Neural progenitor cell (in vitro differentiated cells): ENCODE measurements at places on chromosomes 1 and 21.

DNA sequence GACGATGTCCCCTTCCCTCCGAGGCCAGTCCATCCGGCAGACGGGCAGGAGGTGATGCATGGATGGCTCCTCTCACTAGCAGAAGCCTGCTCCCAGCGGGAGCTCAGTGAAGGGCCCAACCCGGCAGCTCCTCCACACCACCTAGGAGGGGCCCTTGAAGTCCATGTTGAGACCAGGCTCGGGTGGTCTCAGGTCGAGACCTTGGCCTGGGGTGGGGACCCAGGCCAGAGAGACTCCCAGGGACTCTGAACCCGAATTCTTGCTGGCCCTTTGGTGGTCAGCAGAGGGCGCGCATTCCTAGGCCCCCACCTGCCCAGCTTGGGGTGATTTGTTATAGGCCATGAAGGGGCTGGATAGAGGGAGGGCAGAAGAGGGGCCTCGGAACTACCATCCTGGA is 642 bp upstream of the NT5C1A start:
- peak; percentile 63 for DNase-seq

DNA sequence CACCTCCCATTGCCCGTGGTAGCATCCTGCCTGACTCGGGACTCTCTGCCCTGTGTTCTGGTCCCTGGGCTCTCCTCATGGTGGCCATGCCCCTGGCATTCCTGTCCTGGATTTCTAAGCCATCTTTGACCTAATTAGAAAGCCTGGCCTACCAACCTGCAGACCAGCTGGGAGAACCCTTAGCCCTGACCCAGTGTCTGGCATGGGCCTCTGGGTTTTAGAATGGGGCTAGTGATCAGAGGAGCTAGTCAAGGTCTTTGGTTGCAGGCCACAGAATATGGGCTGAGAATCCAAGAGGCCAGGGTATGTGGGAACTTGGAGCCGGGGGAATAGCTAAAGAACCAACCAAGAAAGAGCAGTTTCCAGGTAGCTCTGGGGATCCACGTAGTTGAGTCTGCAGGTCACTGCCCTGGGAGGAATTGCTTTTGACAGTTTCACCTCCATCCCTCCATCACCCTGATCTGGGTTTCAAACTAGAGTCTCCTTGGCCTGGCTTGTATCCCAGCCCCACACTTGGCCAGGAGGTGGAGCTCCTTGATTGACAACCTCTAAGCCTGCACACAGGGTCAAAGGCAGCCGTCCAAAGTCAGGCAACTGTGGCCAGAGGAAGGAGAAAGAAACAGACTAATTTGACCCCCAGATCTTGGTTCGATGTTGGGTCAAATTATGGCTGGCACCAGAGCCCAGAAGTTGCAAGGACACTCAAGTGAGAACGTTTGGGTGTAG is 54.7 kb upstream of the ABCG1 start:
- DNase-seq = peak; percentile 44

- no peak for DNase-seq
Observed at GRCh38 chr1:111569913-111570312, 49.7 kb upstream of the RAP1A start.

GRCh38 chr1:204339541-204339940 is 20.2 kb downstream of the PLEKHA6 start:
- DNase-seq = no peak

DNA sequence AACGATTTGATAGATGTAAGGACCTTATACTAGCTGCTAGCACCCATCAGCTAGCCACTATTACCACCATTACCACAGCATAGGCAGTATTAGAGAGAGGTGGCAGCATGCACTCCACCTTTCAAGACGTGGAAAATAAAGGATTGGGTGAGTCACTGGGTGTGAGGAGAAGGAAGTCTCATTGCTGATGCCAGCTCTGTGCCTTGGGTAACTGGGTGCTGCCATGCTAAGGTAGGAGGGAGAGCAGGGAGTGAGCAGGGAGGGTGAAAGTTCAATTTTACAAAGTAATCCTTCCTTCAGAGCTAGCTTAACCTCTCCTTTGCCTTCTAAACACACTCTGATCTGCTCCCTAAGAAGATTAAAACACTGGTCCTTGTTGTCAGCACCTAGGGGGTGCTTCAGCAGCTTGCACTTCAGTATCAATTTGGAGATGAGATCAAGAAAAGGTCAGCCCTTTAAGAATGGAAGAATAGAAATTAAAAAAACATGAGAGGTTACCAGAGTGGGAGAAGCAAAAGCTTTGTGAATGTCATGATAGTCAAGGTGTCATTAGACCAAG is 1.8 kb upstream of the LIN9 start:
- DNase-seq = peak; percentile 13

DNA sequence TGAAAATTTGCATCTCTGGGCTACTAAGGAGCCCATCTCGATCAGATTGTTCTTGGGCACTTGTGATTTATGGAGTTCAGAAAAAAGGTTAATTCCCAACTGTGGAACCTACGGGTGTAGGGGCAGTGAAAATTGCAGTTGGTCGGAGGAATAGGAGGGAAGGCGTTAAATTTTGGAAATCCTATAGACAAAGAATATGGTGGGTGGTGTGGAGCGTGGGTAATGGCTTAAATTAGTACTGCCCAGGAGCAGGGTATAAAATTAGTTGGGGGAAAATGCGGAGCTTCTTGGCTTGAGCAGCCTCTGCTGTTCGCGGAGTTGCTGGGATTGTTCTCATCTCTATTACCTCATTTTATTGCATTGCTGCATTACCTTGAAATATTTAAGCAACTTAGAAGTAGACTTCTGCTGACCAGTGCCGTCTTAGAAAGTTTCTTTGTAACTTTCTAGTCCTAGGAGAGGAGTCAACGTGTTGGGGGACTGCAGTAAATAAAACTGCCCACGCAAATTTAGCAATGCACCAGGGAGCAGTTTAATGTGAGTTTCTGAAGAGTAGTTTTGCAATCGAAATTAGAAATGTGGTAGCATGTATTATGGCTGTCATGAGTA is 514 bp downstream of the S1PR1 start:
- DNase-seq = peak; percentile 34

- DNase-seq = no peak
Observed at GRCh38 chr1:248686815-248687214, 15.8 kb downstream of the OR14I1 start.

DNA sequence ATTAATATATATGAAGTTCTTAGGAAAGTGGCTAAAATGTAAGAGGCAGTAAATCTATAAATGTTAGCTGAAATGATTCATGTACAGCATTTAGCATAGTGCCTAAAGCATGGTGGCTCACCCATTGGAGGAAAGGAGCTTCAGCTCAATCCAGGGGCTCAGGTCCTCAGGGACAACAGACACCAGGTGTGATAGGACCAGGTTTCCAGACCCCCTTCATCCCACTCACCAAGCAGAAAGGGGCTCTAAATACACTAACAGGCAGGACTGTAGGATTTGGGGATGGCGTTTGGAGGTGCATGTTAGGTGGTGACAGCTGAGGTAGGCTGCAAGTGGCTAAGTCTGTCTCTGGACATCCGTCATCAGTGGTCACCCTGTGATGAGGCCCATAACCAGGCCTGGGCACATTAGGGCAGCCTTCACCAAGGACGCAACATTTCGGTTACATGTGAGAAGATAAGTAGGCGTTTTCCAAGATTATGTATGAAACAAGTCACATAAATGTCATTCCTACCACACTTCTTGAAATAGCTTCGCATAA is 233.1 kb downstream of the C1orf94 start:
- DNase-seq = no peak

- peak; percentile 76 for DNase-seq
Observed at GRCh38 chr1:160354388-160354985, 11.3 kb downstream of the NCSTN start.

GRCh38 chr1:78303620-78304019 is 187.2 kb upstream of the PTGFR start:
- DNase-seq = no peak

GRCh38 chr1:213087911-213088310 is 36.9 kb downstream of the RPS6KC1 start:
- no peak for DNase-seq

GRCh38 chr1:81878538-81878937 is 77.8 kb downstream of the ADGRL2 start:
- DNase-seq = no peak

DNA sequence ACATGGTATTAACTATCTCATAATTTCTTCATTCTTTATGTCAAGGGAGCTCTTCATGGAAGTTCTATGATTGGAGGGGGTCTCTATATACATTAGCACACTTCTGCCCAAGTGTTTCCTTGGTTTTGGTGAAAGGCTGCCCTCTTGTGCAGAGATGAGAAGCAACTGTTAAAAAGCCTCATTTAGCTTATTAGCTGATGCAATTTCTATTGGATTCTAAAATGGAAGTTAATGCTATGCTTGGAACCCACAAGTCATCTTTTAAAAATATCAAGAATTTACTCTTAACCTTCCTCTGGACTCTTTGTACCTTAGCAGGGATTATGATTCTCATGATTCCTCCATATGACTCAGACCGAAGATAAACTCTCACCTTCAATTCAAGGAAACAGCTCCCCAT is 328.9 kb downstream of the PTBP2 start:
- DNase-seq = peak; percentile 33
